ENCODE measurements at places on chromosomes 1 and 21.

GRCh38 chr1:35505911-35506798 is 51.0 kb downstream of the KIAA0319L start:
- no peak overlapping the region for H3K27ac ChIP-seq
- DNase-seq, result no peak
- H3K36me3 ChIP-seq, result peaks cover 6% of the 10 kb centered on the region
- H3K27me3 ChIP-seq, result no peaks in the 10 kb centered on the region

- no peak overlapping the region for H3K27ac ChIP-seq
- DNase-seq, result no peak
- H3K4me1 ChIP-seq, result no peaks in the 10 kb centered on the region
- H3K27me3 ChIP-seq, result no peaks in the 10 kb centered on the region
- peaks cover 7% of the 10 kb centered on the region for H3K36me3 ChIP-seq
- no peak overlapping the region for H3K4me3 ChIP-seq
These were observed 668.8 kb downstream of the KIF26B start for GRCh38 chr1:245823408-245824147.

- H3K27ac ChIP-seq, result no peak overlapping the region
- no peak overlapping the region for H3K4me3 ChIP-seq
- H3K36me3 ChIP-seq, result no peaks in the 10 kb centered on the region
- H3K4me1 ChIP-seq, result peaks cover 5% of the 10 kb centered on the region
These were observed 9.1 kb upstream of the TRABD2B start for GRCh38 chr1:48006264-48006663.

- no peaks in the 10 kb centered on the region for H3K27me3 ChIP-seq
- peaks cover 8% of the 10 kb centered on the region for H3K4me1 ChIP-seq
- H3K27ac ChIP-seq, result peak overlapping the region; percentile 90
- no peak overlapping the region for H3K4me3 ChIP-seq
- H3K36me3 ChIP-seq, result no peaks in the 10 kb centered on the region
These were observed 124.7 kb downstream of the TYW3 start for GRCh38 chr1:74857676-74858075.

- peaks cover 2% of the 10 kb centered on the region for H3K36me3 ChIP-seq
- H3K27me3 ChIP-seq, result no peaks in the 10 kb centered on the region
- H3K4me1 ChIP-seq, result no peaks in the 10 kb centered on the region
- no peak overlapping the region for H3K4me3 ChIP-seq
These were observed 8.1 kb downstream of the KRTAP21-3 start for GRCh38 chr21:30710499-30710898.

- H3K36me3 ChIP-seq, result no peaks in the 10 kb centered on the region
- no peak overlapping the region for H3K4me3 ChIP-seq
- H3K4me1 ChIP-seq, result peaks cover 15% of the 10 kb centered on the region
- no peak for DNase-seq
- H3K27me3 ChIP-seq, result no peaks in the 10 kb centered on the region
- peak overlapping the region; percentile 57 for H3K27ac ChIP-seq
These were observed 42.9 kb downstream of the HSPG2 start for GRCh38 chr1:21894034-21894881.

DNA sequence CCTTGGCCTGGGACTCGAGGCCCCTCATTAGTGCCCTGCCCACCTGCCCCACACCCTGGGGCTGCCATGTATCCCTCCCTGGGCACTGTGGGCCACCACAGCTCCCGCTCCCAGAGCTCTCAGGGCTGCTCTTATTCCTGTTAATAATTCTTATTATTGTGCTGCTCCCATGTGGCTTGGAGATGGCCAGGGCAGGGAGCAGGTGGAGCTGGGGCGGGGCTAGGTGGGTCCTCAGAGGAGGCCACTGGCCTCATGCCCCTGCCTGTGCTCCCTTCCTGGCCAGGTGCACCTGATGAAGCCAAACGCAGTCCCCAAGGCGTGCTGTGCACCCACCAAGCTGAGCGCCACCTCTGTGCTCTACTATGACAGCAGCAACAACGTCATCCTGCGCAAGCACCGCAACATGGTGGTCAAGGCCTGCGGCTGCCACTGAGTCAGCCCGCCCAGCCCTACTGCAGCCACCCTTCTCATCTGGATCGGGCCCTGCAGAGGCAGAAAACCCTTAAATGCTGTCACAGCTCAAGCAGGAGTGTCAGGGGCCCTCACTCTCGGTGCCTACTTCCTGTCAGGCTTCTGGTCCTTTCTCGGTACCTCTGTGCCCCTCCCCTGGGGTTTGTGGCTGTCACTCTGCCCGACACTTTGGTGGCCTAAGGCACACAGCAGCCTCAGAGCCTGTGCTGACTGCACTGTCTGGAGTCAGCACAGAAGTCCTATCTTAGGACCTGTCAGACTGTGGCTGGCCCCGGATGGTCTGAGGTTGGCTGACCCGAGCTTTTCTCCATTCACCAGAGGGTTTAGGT is 34.1 kb downstream of the BMP8A start:
- H3K4me1 ChIP-seq, result no peaks in the 10 kb centered on the region
- no peak for DNase-seq
- H3K4me3 ChIP-seq, result no peak overlapping the region
- no peaks in the 10 kb centered on the region for H3K27me3 ChIP-seq
- no peaks in the 10 kb centered on the region for H3K36me3 ChIP-seq

GRCh38 chr1:223175032-223175431 is 32.0 kb upstream of the TLR5 start:
- no peak for DNase-seq
- no peaks in the 10 kb centered on the region for H3K4me1 ChIP-seq
- H3K4me3 ChIP-seq, result no peak overlapping the region
- H3K36me3 ChIP-seq, result no peaks in the 10 kb centered on the region

- H3K4me1 ChIP-seq, result peaks cover 60% of the 10 kb centered on the region
- H3K27ac ChIP-seq, result peak overlapping the region; percentile 15
- DNase-seq, result no peak
- peaks cover 4% of the 10 kb centered on the region for H3K36me3 ChIP-seq
These were observed 26.3 kb downstream of the RAB7B start for GRCh38 chr1:205976708-205977401.

GRCh38 chr1:100721526-100722207 is 2.1 kb downstream of the VCAM1 start:
- H3K36me3 ChIP-seq, result peaks cover 3% of the 10 kb centered on the region
- no peak overlapping the region for H3K27ac ChIP-seq
- peak overlapping the region; percentile 56 for H3K4me3 ChIP-seq
- H3K4me1 ChIP-seq, result peaks cover 23% of the 10 kb centered on the region
- H3K27me3 ChIP-seq, result no peaks in the 10 kb centered on the region
- DNase-seq, result no peak

DNA sequence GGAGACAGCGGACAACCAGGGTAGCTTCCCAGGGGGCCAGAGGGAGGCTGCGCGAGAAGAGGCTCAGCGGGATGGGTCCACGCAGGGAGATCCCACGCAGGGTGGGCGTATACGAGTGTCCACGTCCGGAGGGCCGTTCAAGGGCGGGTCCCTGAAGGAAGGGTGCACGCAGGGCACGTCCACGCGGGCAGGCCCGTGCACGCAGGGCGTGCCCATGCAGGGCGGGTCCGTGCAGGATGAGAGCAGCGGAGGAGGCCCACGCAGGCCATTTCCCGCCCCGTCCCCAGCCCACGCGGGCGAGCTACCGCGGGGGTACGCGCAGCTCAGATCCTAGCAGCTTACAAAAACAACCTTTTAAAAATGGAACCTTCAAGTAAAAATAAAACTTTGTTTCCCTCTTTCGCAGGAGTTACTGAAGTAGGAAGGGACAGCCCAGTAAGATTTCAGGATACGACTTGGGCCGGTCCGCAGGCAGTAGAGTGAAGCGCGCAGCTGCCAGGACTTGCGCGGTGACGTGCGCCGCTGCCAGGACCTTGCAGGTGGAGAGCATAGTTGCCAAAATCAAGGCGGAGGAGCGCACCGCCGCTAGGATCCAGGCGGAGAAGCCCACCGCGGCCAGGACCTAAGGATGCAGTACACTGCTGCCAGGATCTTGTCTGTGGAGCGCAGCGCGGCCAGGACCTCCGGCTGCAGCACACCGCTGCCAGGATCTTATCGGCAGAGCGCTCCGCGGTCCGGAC is 416 bp upstream of the RNF187 start:
- H3K27ac ChIP-seq, result peak overlapping the region; percentile 100
- H3K4me3 ChIP-seq, result peak overlapping the region; percentile 97
- H3K27me3 ChIP-seq, result peaks cover 11% of the 10 kb centered on the region
- DNase-seq, result no peak
- peaks cover 24% of the 10 kb centered on the region for H3K4me1 ChIP-seq

- H3K27me3 ChIP-seq, result peaks cover 7% of the 10 kb centered on the region
- peak overlapping the region; percentile 83 for H3K27ac ChIP-seq
- no peaks in the 10 kb centered on the region for H3K36me3 ChIP-seq
- H3K4me1 ChIP-seq, result peaks cover 27% of the 10 kb centered on the region
- H3K4me3 ChIP-seq, result no peak overlapping the region
These were observed 16.2 kb downstream of the DRAXIN start for GRCh38 chr1:11707621-11708276.

DNA sequence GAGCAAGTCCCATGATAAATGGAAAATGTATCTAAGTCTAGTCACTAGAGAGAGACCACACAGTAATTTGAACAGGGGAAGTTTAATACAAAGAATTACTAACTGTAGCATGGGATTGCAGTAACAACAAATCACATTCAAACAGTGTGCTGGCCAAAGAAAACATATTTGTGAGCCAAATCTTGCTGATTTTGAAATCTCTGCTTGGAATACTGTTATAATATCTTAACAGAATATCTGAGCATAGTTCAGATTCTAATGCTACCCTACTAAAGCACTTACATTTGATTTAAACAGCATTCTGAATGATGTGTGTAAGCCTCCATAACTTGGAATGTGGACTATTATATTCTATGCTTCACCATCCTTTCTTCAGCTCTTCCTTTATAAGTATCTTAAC is 270.0 kb upstream of the BRINP3 start:
- H3K4me3 ChIP-seq, result no peak overlapping the region
- DNase-seq, result no peak
- H3K27me3 ChIP-seq, result peaks cover 25% of the 10 kb centered on the region
- no peak overlapping the region for H3K27ac ChIP-seq

GRCh38 chr21:46517361-46517760 is 58.7 kb downstream of the DIP2A start:
- H3K4me1 ChIP-seq, result no peaks in the 10 kb centered on the region
- peaks cover 41% of the 10 kb centered on the region for H3K36me3 ChIP-seq
- no peak overlapping the region for H3K27ac ChIP-seq
- DNase-seq, result no peak
- no peaks in the 10 kb centered on the region for H3K27me3 ChIP-seq

DNA sequence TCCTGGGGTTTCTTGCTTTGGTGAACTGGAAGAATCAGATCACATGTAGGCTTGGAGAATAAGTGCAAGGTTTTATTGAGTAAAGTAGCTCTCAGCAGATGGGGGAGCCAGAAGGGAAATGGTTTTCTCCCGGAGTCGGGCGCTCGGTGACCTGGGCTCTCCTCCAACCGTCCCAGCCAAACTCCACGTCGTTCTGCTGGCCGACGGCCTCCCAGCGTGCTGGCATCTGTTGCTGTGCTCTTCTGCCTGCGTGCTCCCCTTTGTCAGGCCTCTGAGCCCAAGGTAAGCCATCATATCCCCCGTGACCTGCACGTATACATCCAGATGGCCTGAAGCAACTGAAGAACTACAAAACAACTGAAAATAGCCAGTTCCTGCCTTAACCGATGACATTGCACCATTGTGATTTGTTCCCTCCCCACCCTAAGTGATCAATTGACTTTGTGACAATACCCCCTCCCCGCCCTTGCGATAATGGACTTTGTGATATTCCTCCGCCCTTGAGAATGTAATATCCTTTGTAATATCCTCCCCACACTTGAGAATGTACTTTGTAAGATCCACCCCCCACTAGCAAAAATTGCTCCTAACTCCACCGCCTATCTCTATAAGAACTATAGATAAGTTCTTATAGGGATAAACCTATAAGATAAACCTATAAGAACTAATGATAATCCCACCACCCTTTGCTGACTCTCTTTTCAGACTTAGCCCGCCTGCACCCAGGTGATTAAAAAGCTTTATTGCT is 88.3 kb downstream of the SMYD3 start:
- H3K27ac ChIP-seq, result no peak overlapping the region
- H3K4me3 ChIP-seq, result no peak overlapping the region
- no peaks in the 10 kb centered on the region for H3K4me1 ChIP-seq
- no peak for DNase-seq

- peaks cover under 1% of the 10 kb centered on the region for H3K36me3 ChIP-seq
- H3K27ac ChIP-seq, result no peak overlapping the region
- no peak for DNase-seq
- no peaks in the 10 kb centered on the region for H3K4me1 ChIP-seq
- H3K27me3 ChIP-seq, result no peaks in the 10 kb centered on the region
These were observed 161.7 kb downstream of the FASLG start for GRCh38 chr1:172820475-172821158.

- no peak overlapping the region for H3K4me3 ChIP-seq
- no peaks in the 10 kb centered on the region for H3K27me3 ChIP-seq
- DNase-seq, result no peak
- no peaks in the 10 kb centered on the region for H3K36me3 ChIP-seq
- no peak overlapping the region for H3K27ac ChIP-seq
These were observed 45.5 kb upstream of the AIM2 start for GRCh38 chr1:159122005-159122621.

GRCh38 chr21:35400233-35400939 is 351.3 kb upstream of the RUNX1 start:
- no peaks in the 10 kb centered on the region for H3K36me3 ChIP-seq
- H3K4me1 ChIP-seq, result peaks cover 5% of the 10 kb centered on the region
- no peak overlapping the region for H3K27ac ChIP-seq
- H3K27me3 ChIP-seq, result no peaks in the 10 kb centered on the region

DNA sequence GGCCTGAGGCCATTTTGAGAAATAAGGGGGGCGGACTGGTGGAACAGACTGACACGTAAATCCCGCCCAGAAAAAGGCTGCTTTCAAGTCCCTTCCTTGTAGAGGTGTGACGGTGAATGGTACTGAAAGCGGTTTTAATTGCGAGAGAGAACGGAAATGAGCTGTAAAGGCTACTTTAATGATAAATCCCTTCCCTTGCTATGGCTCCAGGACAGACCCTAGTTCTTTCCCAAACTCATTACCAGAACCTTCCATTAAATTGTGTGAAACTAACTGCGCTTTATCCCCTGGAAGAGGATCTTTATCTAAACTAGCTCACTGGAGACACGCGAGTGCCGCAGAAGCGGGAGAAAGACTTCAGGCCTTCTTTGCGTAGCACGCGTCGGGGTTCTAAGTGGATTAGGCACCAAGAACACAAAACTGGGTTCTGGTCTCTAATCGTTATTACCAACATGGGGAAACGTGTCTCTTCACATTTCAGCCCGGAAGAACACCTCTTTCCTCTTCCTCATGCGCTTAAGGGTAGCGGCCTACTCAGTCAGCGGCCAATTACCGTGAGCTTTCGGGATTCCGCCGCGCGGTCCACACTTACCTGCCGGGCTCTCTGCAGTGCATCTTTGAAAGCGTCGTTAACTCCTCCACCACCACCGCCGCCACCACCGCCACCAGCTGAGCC is 441 bp downstream of the FUBP1 start:
- no peak overlapping the region for H3K27ac ChIP-seq
- H3K4me3 ChIP-seq, result no peak overlapping the region
- peak; percentile 63 for DNase-seq
- H3K36me3 ChIP-seq, result peaks cover 10% of the 10 kb centered on the region

- no peak for DNase-seq
- no peaks in the 10 kb centered on the region for H3K4me1 ChIP-seq
- no peaks in the 10 kb centered on the region for H3K36me3 ChIP-seq
These were observed 31.7 kb upstream of the ITLN1 start for GRCh38 chr1:160916666-160917065.

DNA sequence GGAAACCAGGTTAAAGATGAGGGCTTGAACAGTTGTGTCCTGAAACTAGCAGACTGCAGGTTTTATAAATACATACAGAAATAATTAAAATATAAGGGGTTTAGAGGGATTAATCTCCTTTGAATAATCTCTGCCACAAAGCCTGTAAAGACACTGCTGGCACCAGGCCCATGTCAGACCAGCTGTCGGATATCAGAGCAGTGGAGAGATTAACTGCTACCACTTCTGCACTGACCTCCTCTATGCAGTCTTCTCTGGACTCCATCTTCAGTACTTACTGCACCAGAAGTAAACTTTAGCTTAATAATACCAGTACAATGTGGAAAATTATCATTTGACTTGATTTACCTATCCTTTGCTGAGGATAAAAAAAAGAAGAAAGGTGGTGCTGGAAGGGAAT is 128.6 kb downstream of the LHX4 start:
- no peak overlapping the region for H3K4me3 ChIP-seq
- H3K36me3 ChIP-seq, result no peaks in the 10 kb centered on the region
- DNase-seq, result no peak
- H3K4me1 ChIP-seq, result peaks cover 19% of the 10 kb centered on the region
